ENCODE measurements at places on chromosomes 1 and 21.
A peak's percentile ranks its signal among the peaks of the same experiment; 100 is the strongest.

- no peak for DNase-seq
Measured at GRCh38 chr1:228304766-228305395, 97.0 kb downstream of the OBSCN start.

GRCh38 chr1:174799136-174799479 is 200.6 kb upstream of the CACYBP start:
- no peak for DNase-seq

GRCh38 chr1:188427642-188428041 is 1598.9 kb downstream of the PLA2G4A start:
- DNase-seq = no peak

DNA sequence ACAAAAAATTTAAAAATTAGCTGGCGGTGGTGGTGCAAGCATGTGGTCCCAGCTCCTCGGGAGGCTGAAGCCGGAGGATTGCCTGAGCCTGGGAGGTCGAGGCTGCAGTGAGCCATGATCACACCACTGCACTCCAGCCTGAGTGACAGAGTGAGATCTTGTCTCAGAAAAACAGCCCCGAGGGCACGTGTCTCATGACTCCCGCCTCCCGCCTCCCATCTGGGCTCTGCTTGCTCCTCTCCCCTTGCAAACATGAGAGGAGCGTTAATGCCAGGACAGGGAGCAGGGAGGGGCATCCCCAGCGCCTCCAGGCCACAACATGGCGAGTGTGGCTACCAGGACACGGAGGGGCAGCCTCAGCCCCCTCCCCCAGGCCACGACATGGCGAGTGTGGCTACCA is 28.3 kb downstream of the FAAP20 start:
- DNase-seq = no peak

GRCh38 chr1:38994196-38994595 is 3.1 kb downstream of the AKIRIN1 start:
- DNase-seq = no peak

- DNase-seq = no peak
Measured at GRCh38 chr21:33025489-33026442, at the start of gene OLIG2. Gene OLIG2, plus strand, starts transcription at chr21:33025935. Its CDS starts 928 bp downstream, at chr21:33026863.

DNA sequence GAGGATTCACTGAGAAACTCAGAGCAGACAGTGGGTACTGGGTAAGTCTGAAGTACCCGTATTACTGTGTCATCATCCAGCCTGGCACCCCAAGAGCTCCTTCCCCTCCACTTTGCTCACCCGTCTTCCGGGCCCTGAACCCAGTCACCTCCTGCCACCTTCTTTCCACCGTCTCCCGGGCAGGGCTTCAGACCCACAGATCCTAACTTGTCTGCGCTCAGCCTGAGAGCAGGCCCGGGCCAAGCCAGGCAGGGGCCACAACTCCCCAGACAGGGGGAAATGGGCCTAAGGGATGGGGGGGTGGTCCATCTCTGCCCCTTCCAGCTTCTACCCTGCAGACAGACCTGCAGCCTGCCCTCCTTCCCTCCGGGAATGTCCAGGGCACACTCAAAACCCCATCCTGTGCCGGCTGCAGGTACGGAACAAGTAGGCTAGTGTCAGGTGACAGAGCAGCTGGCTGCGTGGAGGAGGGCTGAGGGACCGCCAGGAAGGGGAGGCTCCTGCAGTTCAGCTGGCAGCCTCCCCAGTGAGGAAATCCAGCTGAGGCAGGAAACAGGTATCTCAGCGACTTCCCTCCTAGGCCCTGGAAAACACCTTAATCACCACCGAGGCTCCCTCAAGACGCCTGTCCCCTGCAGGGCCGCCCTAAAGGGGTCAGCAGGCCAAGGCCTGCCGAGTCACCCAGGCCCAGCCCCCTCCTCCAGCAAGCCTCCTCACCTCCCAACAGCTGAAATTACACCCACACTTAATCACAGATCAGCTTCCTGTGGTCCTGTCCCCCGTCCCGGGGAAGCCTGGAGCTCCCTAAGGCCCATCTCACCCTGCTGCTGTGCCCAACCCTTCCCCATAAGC is 3.5 kb downstream of the HSPG2 start:
- peak; percentile 81 for DNase-seq

GRCh38 chr21:35933466-35933865 is 126.9 kb downstream of the SETD4 start:
- DNase-seq = no peak
